ENCODE measurements at places on chromosomes 11 and 22.

DNA sequence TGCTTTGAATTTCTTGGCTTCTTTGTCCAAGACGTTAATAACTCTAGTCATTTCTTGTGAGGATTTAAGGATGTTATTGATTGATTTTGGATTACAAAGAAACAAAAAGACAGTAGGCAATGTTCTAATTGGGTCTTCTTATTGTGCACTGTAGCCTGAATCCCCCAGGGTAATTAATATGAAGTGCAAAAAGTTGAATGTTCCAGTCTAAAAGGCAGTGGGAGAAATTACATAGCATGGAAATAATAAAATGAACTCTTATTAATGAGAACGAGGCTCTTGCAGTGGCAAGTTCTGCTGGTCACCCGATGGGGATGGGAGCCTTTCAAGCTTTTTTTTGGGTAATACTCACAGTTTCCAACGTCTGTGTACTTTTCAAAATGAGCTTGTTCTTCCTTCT lies 45.6 kb downstream of the UBASH3B start:
- DNase-seq: no peak

DNA sequence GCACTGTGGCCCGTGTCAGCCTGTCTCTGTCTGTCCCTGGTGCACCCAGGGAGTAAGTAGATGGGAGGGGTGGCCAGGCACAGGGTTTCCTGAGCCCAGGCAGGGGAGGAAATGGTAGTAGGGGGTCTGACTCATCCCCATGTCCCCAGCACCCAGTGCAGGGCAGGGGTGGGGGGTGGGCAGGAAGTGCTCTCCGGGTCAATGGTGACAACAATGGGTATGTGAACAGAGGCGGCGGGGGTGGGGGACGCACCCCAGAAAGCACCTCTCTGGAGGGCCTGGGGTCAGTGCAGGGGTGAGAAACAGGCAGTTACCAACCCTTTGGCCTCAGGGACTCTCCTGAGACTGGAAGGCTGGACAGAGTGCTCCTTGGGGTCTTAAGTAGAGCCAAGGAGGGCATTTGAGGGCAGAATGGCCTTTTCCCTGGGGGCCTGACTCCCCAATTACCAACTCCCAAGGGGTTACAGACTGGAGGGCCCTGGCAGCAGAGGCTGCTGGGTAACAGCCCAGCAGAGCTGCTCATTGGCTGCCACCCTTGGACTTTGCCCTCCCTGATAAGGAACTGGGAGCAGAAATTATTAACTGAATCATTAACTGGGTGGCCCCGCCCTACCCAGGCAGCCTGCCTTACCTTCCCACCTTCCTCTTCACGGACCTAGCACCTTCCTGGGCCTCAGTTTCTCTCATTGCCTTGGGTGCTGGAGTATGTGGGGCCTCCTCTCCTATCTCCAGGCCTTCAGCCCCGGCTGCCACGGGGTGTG lies 4.2 kb downstream of the MYRF start:
- no peak for DNase-seq

DNA sequence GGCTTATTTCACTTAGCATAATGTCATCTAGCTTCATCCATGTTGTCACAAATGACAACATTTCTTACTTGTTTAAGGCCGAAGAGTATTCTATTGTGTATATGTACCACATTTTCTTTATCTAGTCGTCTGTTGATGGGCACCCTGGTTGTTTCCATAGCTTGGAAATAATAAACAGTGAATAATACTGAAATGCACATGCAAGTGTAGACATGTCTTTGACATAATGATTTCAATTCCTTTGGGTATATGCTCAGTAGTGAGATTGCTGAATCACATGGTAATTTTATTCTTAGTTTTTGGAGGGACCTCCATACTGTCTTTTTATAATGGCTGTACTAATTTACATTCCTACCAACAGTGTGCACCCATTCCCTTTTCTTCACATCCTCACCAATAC lies 508.0 kb downstream of the NELL1 start:
- DNase-seq: no peak

DNA sequence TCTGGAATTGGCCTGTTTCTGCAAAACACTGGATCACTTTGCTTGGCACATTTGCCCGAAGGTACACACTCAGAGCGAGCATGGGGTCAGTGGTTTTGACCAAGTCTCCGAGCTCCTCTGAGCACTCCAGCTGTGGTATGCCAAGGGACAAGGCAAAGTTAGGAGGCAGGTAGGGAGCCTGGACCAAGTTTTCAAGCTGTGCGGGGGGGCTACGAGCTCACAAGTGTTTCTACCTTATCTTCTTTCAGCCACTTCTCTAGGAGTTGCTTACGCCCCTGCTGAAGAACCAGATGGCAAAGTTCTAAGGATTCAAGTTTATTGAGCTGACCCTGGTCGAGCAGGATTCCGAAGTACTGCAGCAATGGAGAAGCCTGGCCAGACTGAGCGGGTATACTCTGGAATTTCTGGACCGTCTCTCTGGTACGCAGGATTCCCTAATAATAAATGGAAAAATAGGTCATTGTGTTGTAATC lies 54.7 kb upstream of the SLC25A1 start:
- DNase-seq: no peak

GRCh38 chr22:21828268-21828638 lies 39.2 kb downstream of the MAPK1 start:
- no peak for DNase-seq

- no peak for DNase-seq
Measured at GRCh38 chr11:92268546-92268945, 43.9 kb downstream of the FAT3 start.

DNA sequence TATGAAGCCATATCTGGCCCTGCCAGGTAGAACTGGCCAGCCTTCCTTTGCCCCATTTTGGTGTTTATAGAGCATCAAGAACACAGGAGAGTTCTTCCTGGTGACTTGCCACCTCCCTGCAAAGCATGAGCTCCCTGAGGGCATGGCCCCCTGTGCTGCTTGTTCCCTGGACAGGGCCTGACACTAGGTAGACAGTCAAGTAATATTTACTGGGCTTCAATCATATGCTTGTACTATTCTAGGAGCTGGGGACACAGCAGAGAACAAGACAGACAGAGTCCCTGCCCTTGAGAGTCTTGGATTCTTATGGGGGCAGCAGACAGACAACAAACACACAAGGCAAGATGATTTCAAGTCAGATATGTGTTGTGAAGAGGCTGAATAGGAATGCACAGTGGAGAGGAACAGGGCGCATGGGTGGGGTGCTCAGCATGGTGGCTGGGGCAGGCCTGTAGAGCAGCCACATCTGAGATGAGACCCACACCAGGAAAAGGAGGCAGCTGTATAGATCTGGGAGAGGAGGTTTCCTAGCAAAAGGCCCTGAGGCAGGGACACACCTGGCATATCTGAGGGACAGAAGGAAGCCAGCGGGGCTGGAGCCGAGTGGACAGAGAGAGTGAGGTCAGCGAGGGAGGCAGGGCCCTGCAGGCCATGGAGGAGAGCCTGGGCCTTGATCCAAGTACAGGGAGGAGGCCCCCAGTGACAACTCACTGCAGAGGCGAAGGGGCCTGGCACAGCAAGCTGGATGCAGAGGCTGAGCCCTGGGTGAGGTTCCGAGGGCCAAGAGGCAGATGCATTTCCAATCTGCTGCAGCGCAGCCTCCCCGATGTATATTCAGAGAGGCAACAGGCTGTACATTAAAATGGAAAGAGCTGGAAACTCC lies 10.2 kb upstream of the CBX6 start:
- DNase-seq: no peak
